ENCODE measurements at places on chromosomes 12 and 14. TPM values are rescaled to one million over a fixed set of nuclear protein-coding genes. Genes with fewer than 3 reads are reported as not detected.

MMP19 gene
- total RNA-seq = 7.1 TPM

DPPA3 gene
- total RNA-seq = not detected

ARMH4 gene
- total RNA-seq = 6.3 TPM

DNA sequence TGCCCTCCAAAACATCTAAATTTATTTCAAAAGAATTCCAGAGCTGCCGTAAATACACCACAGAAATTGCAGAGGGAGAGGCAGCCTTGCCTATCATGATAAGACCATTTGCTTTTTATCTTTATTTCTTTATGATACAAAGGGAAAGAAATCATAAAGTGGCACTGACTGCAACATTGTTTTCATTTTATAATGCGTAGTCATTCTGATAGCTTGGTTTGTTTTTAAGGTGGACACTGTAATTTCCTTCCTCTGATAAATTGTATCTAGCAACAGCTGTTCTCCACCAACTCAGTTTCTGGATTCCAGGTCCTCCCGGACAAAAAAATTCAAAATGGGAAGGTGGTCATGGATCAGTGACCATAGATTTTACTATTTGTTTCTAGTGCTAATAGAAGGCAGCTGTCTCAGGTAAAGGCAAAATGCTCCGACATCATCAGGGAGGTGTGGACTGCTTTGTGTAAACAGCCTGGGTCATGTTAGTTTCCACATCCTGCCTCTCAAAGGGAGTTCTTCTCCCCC is 623 bp upstream of the TSPAN8 start:
- peak; percentile 24 for DNase-seq

GRCh38 chr12:114967151-114967550 is 283.2 kb upstream of the TBX3 start:
- no peak for DNase-seq

- peak; percentile 80 for DNase-seq
Measured at GRCh38 chr12:67720351-67720856, 71.9 kb downstream of the DYRK2 start.

RNASE12 gene
- total RNA-seq = not detected

- peak; percentile 17 for DNase-seq
Measured at GRCh38 chr12:95446506-95446900, 27.4 kb upstream of the METAP2 start.
